Daoy (cell line): ENCODE measurements at places on chromosomes 16 and 17.

DNA sequence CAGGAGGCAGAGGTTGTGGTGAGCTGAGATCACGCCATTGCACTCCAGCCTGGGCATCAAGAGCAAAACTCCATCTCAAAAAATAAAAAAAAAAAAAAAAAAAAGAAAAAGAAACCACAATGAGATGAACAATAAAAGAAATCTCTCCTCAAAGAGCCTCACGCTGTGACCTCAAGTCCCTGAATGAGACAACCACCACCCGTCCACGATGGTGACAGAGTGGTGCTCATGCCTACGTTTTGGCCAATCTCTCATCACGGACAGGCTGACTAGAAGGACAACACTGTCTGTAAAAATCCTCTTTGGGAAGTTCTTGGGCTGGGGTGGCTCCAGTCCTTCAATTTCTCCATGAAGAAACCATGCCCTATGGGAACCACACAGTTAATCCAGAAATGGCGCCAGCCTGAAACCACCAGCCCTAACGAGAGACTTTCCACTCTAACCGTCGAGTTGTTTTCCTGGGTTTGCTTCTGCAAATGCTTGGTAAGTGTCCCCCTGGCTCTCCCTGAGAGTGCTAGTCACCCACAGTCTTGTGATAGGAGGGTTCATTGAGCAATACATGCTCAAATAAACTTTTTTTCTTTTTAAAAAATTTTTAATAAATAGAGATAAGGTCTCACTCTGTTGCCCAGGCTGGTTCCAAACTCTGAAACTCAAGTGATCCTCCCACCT lies 15.0 kb upstream of the PRSS27 start:
- DNase-seq = no peak

GRCh38 chr16:47777220-47777619 lies 316.1 kb downstream of the PHKB start:
- peak; percentile 14 for DNase-seq

DNA sequence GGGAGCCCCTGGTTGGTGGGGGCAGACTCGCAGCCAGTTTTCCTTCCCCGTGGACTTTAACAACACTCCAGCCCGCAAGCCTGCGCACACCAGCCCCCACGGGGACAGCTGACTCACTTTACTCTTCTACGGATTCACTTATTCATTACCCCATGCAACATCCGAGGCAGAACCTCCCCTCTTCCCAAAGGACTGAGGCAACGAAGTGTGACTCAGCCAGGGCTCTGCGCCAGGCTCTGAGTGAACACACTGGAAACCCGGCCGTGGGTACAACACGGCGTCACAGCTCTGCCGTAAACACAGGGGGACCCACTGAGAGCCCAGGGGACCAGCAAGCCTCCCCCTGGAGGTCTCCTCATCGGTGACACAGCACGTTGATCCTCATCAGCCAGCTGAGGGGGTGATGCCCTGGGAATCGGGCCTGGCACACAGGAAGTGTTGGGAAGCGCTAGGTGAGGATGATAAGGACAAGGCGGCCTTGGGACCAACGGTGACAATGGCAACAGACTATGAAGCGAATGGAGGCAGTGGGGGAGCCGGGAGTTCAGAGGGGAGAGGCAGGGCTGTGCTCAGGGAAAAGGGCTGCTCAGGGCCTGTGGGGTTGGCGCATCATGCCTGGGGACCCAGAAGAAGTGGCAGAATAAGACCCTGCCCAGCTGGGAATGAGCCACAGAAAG lies 14.6 kb downstream of the COTL1 start:
- DNase-seq = peak; percentile 92

GRCh38 chr17:7644775-7645174 lies 6.0 kb upstream of the ATP1B2 start:
- peak; percentile 76 for DNase-seq

DNA sequence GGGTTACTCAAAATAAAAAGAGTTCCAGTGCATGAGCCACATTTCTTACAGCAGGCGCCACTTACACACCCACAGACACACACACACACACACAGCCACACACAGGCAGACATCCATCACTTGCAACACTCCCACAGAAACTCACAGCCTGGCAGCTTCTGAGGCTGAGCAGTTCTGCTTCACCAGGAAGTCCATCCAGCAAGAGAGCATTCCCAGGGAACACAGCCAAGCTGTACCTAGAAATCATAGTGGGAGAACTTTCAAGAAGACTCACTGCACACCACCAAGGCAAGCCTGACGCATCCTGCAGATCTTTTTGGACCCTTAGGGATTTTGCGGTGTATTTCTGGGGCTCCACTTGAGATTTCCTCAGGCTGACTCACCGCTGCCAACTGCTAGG lies 140.9 kb upstream of the WSB1 start:
- peak; percentile 87 for DNase-seq

GRCh38 chr16:89473791-89474414 lies 16.5 kb downstream of the ANKRD11 start:
- DNase-seq = no peak

DNA sequence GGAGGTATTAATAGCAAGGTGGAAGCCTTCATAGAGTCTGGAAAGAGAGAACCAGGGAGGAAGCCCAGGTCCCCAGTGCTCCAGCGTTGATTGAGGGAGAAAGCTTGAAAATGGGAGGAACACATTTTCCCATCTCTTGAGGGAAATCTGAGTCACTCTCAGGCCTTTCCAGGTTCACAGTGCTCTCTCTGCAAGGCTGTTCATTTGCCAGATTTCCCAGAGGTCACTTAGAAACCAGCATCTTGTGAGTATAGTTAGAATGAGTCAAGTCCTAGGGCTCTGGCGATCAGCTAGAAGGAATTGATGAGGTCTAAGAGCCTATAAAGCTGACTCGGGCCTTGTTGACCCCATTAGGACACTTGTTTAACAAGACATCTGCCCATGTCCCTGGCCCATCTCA lies 17.7 kb upstream of the ZNF594 start:
- DNase-seq = no peak

- DNase-seq = peak; percentile 48
Observed at GRCh38 chr17:47693731-47694580, at the start of gene TBKBP1. TSS of gene TBKBP1 (plus strand) at chr17:47694161. CDS start at chr17:47696113, 1,952 bp downstream.

DNA sequence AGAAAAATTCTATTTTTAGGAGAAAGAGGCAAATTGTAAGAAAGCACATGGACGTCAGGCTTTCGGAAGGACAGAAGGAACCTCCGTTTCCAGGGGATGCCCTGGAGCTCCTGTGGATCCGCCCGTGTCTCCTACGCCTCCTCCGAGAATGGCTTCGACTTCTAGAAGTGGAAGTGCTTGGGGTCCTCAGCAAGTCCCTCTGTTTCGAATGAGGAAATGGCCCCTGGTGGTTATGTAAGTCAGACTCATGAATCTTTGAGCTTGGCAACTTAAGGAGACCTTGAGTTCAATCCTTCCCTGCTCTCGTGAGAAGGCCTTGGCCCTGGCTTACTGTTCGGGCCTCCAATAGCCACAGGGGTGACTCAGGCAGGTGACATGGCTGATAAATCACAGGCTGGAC lies 38.9 kb downstream of the COX4I1 start:
- DNase-seq = no peak

GRCh38 chr17:6724009-6724408 lies 10.8 kb upstream of the SLC13A5 start:
- DNase-seq = no peak

DNA sequence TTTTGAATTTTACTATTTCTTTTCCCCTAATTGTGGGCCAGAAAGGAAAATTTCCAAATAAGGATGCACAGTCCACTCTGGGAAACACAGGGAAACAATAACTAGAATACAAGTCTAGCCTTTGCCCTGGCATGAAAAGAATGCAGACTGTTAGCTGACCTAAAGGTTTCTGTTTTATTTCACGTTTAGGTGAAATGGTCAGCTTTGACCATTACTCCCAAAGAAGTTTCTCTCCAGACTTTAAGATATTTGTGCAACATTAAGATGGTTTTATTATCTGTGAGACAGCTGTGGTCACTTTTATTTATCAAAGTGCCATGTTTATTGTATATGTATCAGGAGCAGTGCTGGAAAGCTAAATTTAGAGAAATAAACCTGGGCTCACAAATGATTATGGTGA lies 163.9 kb downstream of the SPECC1 start:
- no peak for DNase-seq

GRCh38 chr17:8785547-8786413 lies 13.4 kb downstream of the MFSD6L start:
- peak; percentile 53 for DNase-seq

- no peak for DNase-seq
Observed at GRCh38 chr17:77846531-77847085, 111.9 kb upstream of the TNRC6C start.
